ENCODE measurements at places on chromosomes 2 and 18.

DNA sequence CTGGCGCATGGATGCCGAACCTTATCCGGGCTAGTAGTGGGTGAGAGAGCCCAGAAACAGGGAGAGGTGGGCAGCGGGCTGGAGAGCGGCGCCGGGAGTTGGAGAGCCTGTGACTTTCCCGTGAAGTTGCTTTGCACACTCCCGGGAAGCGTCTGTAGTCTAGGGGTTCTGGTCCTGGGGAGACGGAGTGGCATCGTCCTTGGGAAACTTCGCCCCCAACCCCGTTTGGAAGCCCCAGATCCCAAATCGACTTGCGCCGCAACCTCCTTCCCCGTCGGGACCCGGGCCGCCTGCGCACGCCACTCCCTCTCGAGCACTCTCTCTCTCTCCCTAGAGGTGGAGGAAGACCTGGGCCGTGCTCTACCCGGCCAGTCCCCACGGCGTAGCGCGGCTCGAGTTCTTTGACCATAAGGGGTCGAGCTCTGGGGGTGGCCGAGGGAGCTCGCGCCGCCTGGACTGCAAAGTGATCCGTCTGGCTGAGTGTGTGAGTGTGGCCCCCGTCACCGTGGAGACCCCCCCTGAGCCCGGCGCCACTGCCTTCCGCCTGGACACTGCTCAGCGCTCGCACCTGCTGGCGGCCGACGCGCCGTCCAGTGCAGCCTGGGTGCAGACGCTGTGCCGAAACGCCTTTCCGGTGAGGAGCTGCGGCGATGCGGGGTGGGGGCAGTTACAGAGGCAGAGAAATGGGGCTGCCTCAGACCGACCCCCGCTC is 456 bp downstream of the DOK1 start:
- no peak for DNase-seq

DNA sequence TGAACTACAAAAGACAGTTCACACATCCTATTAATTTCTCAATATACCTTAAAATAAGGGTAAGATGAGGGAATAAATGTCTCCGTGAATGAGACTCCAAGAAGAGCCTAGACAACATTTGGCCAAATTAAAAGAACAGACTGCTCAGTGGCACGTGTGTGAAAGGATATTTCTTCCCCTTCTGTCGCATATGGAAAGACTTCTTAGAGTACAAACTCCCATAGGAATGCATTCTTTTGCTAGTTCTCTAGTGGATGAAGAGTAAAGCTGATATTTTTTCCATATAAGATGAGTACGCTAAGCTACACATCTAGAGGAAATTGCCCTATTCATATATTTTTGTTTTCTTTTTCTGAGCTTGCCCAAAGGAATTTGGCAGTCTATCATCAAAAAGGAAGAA is 710.0 kb upstream of the ID2 start:
- no peak for DNase-seq

DNA sequence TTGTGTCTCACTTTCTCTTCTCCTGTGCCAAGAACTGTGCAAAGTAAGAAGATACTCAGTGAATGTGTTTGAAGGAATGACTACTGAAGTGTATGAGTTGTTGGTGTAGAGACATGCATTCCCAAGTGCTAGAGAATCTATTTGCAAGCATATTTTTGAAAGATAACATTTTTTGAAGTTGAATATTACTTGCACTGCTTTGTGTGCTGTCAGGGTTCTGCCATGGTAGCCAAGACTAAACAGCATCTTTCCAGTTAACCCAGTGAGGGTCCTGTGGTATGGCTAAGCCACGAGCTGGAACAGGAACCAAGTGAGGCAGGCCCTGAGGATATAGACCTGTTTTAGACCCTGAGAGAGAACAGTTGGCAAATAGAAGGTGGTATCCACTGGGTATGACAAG is 35.2 kb upstream of the EFEMP1 start:
- no peak for DNase-seq

GRCh38 chr2:119352357-119352756 is 14.3 kb downstream of the C2orf76 start:
- peak; percentile 41 for DNase-seq

- DNase-seq = no peak
Observed at GRCh38 chr2:232535761-232536530, 3.5 kb upstream of the CHRNG start.

GRCh38 chr2:45688479-45689298 is 37.2 kb downstream of the PRKCE start:
- DNase-seq = no peak

GRCh38 chr2:72415781-72416475 is 268.3 kb upstream of the CYP26B1 start:
- DNase-seq = no peak

- DNase-seq = peak; percentile 45
Observed at GRCh38 chr2:180124273-180125139, 117.4 kb upstream of the CWC22 start.

GRCh38 chr2:109447251-109447661 is 166.5 kb downstream of the SEPTIN10 start:
- no peak for DNase-seq

GRCh38 chr2:150612957-150613710 is 125.7 kb upstream of the RND3 start:
- no peak for DNase-seq

- no peak for DNase-seq
Observed at GRCh38 chr2:16653799-16654198, 11.8 kb downstream of the CYRIA start.
